ENCODE measurements at places on chromosomes 12 and 14. TPM values are rescaled to one million over a fixed set of nuclear protein-coding genes. Genes with fewer than 3 reads are reported as not detected.

The PCK2 gene
- 60.3 TPM for total RNA-seq

The PZP gene
- not detected for total RNA-seq

The ETNK1 gene
- 72.0 TPM for total RNA-seq

The HNF1A gene
- total RNA-seq = not detected

The CD27 gene
- total RNA-seq = 134 TPM

- peaks cover 19% of the 10 kb centered on the region for H3K27me3 ChIP-seq
- peak overlapping the region; percentile 80 for H3K4me3 ChIP-seq
- peaks cover 9% of the 10 kb centered on the region for H3K36me3 ChIP-seq
- H3K4me1 ChIP-seq = peaks cover 29% of the 10 kb centered on the region
- H3K27ac ChIP-seq = peak overlapping the region; percentile 92
Measured at GRCh38 chr12:122834104-122834920, 945 bp upstream of the HIP1R start.

DNA sequence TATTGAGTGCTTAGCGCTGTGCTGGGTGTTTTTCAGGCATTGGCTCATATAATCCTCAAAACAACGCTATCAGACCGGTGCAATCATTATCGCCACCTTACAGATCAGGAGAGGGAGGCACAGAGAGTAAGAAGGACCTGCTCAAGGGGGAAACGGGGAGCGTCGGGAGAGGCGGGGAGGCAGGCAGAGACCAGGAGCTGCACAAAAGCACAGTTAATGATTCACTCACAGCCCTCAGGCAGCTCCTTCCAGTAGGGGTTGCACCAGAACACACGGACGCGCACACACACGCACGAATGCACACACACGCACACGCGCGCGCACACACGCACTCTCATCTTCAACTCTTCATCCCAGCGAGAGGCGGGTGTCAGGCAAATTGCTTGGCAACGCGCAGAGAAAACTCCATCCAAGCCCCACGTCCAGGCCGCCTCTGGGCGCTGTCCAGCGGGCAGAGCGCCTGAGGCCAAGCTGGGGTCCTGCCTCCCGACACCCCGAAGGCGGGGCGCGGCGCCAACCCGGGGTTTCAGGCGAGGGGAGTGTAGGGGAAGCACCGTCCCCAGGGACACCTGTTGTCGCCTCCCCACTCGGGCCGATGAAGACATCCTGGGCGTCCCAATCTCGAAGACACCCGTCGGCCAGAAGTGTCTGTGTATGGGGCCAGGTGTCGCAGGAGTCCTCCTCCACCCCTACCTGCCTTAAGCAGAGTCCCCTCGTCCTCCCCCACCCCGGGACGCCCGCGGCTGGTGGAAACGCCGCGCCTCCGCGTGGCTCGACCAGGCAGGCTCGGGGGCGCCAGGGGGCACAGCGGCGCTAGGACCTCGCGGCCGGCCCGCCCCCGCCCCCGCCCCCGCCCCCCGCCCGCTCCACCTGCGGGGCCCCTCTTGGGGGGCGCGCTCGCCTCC lies 35.5 kb upstream of the STON2 start:
- H3K36me3 ChIP-seq = no peaks in the 10 kb centered on the region
- H3K27ac ChIP-seq = peak overlapping the region; percentile 21

- DNase-seq = no peak
- no peak overlapping the region for H3K27ac ChIP-seq
- H3K4me1 ChIP-seq = no peaks in the 10 kb centered on the region
Measured at GRCh38 chr12:93713060-93713459, 35.9 kb downstream of the CRADD start.

- H3K4me1 ChIP-seq = peaks cover 20% of the 10 kb centered on the region
- H3K4me3 ChIP-seq = no peak overlapping the region
- H3K27me3 ChIP-seq = peaks cover 14% of the 10 kb centered on the region
- DNase-seq = no peak
- no peak overlapping the region for H3K27ac ChIP-seq
Measured at GRCh38 chr12:27555925-27556778, 32.1 kb downstream of the PPFIBP1 start.

DNA sequence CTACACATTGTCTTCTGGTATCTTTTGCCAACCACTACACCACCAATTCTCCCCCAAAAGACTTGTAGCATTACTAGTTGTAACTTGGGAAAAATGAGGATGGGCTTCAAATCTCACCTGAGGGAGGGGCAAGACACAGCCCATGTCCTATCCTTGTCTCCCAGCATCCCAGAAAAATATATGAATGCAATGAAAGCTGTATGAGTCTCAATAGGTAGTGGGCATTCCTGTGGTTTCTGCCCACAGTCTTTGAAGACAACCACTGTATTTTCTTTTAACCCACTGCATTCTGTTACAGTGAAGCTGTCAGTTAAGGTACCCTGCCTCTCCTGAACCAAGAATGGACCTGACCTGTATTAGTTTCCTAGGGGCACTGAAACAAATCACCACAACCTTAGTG lies 336.2 kb upstream of the TMPO start:
- no peak overlapping the region for H3K4me3 ChIP-seq
- no peak for DNase-seq
- H3K27ac ChIP-seq = no peak overlapping the region
- no peaks in the 10 kb centered on the region for H3K36me3 ChIP-seq

DNA sequence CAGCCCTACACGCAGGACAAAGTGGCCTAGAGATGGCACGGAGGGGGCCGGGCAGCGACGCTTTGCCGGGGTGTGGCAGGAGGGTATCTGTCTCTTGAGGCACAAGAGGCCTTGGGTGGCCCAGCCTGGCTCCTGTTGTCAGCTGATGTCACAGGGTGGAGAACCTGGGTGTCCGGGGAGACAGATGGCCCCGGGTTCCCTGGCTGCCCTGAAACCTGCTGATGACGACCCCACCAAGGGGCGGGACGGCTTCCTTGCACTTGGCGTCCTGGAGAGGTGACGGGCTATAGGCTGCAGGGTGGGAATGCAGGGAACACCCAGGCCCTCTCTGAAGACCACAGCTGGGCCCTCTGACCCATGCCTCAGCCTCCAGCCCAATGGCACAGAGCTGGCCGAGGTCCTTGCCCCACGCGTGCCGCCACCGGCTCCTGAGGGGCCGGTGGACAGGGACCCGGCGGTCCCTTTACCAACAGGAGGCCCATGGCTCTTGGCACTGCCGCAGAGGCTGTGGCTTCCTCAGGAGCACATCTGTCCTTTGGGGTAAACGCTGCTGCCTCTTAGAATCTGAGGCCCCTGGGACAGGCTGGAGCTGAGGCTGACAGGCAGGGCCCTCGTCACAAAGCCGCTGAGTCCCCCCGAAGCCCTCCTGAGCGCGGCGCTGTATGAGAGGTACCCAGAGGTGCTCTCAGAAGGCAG lies 16.4 kb downstream of the TRMT61A start:
- no peaks in the 10 kb centered on the region for H3K4me1 ChIP-seq
- no peaks in the 10 kb centered on the region for H3K27me3 ChIP-seq
- no peaks in the 10 kb centered on the region for H3K36me3 ChIP-seq
- no peak for DNase-seq
- H3K27ac ChIP-seq = no peak overlapping the region

DNA sequence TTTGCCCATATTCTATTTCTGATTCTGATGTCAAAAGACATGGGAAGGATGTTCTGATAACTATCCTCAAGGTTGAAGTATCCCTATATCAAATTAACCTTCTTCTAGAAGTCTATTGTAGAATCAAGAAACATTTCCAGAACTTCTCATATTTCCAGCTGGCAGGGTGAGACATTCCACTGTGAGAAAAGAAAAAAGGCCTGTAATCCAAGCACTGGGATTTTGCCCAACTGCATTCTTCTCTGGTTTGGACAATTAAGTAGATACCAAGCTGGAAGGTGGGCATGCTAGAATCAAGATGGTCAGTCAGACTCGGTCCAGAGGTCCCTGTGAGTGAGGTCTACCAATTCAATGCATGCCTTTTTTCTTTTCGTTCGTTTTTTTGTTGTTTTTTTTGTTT lies 60.9 kb downstream of the MAP3K9 start:
- H3K36me3 ChIP-seq = peaks cover 15% of the 10 kb centered on the region
- no peaks in the 10 kb centered on the region for H3K4me1 ChIP-seq
- H3K27ac ChIP-seq = no peak overlapping the region
